ENCODE measurements at places on chromosomes 4 and X.
A peak's percentile ranks its signal among the peaks of the same experiment; 100 is the strongest.

- no peak for DNase-seq
Observed at GRCh38 chr4:16942491-16942890, 44.0 kb upstream of the LDB2 start.

DNA sequence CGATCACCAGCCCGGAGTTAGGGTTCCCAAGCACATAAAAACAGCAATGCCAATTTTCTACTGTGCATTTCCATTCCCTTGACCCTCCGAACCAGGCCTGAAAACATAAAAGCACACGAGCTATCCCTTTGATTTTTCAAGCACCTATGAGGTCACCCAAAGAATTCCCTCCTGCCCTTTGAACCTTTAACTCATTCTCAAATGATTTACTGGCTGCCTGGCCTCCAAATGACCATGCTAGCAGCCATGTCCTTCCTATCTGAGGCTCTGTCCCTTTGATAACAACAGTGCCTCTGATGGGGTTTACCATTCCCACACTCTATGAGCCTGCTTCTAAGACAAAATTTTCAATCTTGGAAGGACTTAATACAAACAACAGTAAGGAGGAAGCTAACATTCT is 15.2 kb downstream of the SHROOM4 start:
- no peak for DNase-seq

DNA sequence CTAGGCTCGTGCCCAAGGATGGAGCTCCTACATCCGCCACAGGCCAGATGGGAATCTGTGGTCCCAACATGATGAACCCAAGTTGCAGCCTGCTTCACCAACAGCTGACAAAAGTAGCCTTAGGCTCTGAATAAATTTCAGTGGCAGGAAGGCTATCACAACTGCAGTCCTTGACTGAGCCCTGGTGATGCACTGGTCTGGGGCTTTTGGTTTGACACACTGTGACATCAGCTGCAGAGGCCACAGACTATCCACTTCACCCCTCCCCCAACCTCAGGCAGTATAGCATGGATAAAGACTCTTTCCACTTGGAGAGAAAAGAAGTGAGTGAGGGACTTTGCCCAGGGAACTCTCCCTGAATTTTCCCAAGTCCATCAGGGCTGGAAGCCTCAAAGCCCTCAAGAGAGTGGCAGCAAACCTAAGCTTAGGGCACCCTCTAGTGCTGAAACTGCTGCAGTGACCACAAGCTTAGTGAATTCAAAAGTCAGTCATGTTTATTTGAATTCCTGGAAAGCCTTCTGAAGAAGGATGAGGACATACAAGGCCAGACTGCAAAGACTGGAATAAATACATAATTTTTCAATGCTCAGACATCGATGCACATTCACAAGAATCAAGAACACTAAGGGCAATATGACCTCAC is 135.0 kb upstream of the TENT5D start:
- DNase-seq: peak; percentile 1

GRCh38 chr4:17613761-17614415 is 553 bp upstream of the MED28 start:
- no peak for DNase-seq

GRCh38 chr4:73901031-73901430 is 31.8 kb downstream of the CXCL1 start:
- peak; percentile 74 for DNase-seq

- DNase-seq: no peak
Observed at GRCh38 chrX:3711331-3711917, 2.0 kb downstream of the PRKX start.
